ENCODE measurements at places on chromosomes 3 and 15. TPM values are rescaled to one million over a fixed set of nuclear protein-coding genes. Genes with fewer than 3 reads are reported as not detected.

DNA sequence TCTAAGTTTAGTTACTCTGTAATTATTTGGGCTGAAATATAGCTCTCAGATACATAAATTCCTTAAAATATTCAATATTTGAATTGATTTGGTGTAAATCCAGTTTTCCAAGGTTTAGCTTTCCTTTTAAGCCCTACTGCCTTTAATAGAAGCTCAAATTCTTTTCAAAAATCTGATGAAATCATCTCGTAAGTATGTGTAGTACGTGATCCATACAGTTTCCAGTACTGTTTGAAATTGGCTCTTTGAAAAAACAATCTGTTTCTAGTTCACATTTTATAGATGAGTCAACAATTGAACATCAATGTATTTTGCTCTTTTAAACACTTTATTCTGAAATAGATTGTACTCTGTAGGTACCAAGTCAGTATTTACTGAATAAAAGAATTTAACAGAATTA, 84.2 kb downstream of the LRRC49 start:
- no peak for DNase-seq
- H3K27me3 ChIP-seq: no peaks in the 10 kb centered on the region
- no peaks in the 10 kb centered on the region for H3K36me3 ChIP-seq
- no peak overlapping the region for H3K27ac ChIP-seq

GRCh38 chr3:115806501-115806900, 183.2 kb downstream of the GAP43 start:
- no peaks in the 10 kb centered on the region for H3K27me3 ChIP-seq
- H3K27ac ChIP-seq: no peak overlapping the region
- H3K4me1 ChIP-seq: no peaks in the 10 kb centered on the region
- no peak for DNase-seq
- H3K36me3 ChIP-seq: no peaks in the 10 kb centered on the region
- H3K4me3 ChIP-seq: no peak overlapping the region

Gene CCDC191
- 1.8 TPM for polyA plus RNA-seq

DNA sequence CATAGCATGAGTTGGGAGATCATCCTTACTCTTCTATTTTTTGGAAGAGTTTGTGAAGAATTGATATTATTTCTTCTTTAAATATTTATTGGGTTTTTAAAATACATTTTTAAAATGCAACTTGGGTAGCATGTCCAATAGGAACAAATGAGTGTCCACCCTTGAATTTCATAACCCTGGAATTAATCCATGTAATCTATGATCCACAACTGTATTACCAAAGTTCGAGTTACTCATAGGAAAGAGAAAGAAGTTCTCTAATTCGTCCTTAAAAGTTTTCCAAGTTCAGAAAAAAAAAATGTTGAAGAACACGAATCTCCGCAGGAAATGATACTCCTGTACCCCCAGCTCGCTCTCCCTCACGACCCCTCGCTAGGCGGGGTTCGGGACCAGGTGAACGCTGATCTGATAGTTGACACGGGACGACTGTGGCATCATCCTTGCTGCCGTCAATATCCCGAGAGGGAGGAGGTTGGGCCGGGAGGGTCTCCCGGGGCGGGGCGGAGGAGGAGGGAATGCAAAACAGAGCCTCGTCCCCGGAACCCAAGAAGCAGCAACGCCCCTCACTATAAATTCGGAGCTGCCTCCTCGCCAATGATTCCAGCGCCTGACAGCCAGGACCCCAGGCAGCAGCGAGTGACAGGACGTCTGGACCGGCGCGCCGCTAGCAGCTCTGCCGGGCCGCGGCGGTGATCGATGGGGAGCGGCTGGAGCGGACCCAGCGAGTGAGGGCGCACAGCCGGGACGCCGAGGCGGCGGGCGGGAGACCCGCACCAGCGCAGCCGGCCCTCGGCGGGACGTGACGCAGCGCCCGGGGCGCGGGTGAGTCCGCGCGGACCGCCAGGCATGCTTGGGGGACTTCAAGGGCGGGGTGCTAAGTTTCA, at the start of gene AGTR1:
Gene AGTR1, plus strand, starts transcription at position 598 of the 884 bp plus-strand sequence. CDS start 43,133 bp downstream, outside the sequence.
- H3K4me1 ChIP-seq: no peaks in the 10 kb centered on the region
- peak within 1 kb of the TSS; percentile 21 for H3K4me3 ChIP-seq
- H3K27me3 ChIP-seq: peaks cover 9% of the 10 kb centered on the region
- DNase-seq: peak; percentile 55
- H3K27ac ChIP-seq: no peak within 1 kb of the TSS

GRCh38 chr15:48250640-48251076, 44.6 kb downstream of the SLC12A1 start:
- DNase-seq: peak; percentile 21
- no peaks in the 10 kb centered on the region for H3K36me3 ChIP-seq
- H3K4me1 ChIP-seq: no peaks in the 10 kb centered on the region
- no peak overlapping the region for H3K4me3 ChIP-seq
- H3K27me3 ChIP-seq: no peaks in the 10 kb centered on the region

DNA sequence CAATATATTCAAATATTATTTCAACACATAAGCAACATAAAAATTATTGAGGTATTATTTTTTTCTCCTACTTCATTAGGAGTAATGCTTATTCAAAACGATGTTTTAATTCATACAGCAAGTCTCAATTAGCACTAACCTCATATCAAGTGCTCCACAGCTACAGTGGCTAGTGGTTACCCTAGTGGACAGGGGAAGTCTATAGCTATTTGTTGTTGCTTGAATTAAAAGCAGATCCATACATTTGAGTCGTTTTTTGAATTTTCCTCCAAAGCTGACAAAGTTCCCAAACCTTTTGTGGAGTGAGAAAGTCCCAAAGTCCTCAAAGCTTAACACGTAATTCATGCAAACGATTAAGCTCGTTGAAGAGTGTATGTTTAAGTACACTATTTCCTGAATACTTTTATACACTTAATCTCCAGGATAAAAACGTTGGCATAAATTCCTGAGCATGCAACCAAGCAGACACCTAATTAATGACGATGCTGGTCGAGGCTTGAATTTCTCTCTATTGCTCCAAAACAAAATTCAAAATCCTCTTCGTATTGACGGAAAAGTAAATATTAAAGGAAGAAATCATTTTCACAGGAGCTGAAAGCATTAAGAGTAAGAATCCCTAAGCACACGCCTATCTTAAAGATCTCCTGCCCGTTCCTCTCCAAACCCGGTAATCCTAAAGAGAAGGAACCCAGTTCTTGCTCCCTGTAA, 985 bp downstream of the VPS13C start:
- peaks cover 5% of the 10 kb centered on the region for H3K36me3 ChIP-seq
- H3K27me3 ChIP-seq: no peaks in the 10 kb centered on the region
- DNase-seq: peak; percentile 22
- H3K4me3 ChIP-seq: peak overlapping the region; percentile 72
- H3K4me1 ChIP-seq: peaks cover 13% of the 10 kb centered on the region
- H3K27ac ChIP-seq: peak overlapping the region; percentile 96

DNA sequence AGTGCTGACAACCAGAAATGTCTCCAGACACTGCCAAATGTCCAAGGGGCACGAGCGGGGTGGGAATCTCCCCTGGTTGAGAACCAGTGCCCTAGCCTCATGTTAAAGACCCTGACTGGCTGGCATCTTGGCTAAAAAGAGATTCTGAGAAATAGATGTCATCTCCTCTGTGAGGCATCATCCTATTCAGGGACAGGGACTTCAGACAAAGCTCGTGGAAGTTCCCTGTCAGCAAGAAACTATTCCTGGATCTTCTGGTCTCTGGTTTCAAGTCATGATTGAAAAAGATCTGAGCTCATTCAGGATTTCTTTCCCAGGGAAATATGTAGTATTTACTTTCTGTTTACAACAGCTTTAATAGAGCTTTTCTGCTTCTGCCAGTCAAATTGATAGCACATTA, 10.8 kb downstream of the WDR5B start:
- peaks cover 3% of the 10 kb centered on the region for H3K36me3 ChIP-seq
- no peak for DNase-seq
- H3K4me1 ChIP-seq: no peaks in the 10 kb centered on the region
- H3K4me3 ChIP-seq: no peak overlapping the region
- no peaks in the 10 kb centered on the region for H3K27me3 ChIP-seq

DNA sequence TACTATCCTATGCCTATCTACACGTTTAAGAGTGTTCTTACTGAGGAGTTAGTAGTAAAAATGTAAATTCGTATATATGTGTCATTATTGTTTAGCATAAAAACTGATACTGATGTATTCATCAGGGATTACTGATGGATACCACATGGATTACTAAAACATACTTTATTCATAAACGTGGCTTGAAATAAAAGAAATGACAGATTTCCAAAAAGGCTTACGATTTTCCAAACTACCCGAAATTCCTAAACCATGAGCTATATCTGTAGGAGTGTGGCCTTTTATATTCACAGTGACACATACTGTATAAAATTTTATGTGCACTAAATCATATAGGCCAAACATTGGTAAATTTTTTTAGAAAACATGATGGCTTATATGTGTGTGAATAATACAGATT, 6.9 kb downstream of the TSC22D2 start:
- no peaks in the 10 kb centered on the region for H3K27me3 ChIP-seq
- H3K27ac ChIP-seq: no peak overlapping the region
- peaks cover 15% of the 10 kb centered on the region for H3K4me1 ChIP-seq
- no peak for DNase-seq
- no peak overlapping the region for H3K4me3 ChIP-seq

DNA sequence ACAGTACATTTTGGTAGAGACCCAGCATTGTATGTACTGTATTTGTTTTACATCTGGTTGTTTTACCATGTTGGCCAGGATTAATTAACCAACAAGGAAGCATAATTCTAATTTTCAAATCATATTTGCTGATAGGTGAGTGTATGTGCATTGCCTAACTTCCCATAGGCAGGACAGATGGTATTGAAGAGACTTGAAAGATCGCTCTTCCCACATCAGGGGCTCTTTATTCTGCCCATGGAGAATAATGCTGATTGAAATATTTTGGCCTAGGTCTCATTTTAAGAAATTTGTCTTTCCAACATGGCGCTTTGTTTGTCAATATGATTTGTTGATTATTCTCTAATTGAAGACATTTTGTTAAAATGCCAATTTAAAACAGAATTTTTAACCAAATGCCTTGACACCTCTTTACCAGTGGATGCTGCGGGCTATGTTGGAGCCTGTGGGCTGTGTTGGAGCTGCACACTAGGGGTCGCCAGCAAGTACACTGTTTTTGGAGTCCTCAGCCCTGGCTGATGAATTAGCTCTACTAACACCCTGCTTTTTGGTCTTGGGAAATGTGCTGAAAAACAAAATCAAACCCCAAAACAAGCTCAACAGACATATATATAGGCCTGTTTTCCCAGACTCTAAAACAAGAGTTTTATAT, 5.3 kb downstream of the P2RY12 start:
- H3K4me3 ChIP-seq: no peak overlapping the region
- no peaks in the 10 kb centered on the region for H3K36me3 ChIP-seq
- no peak for DNase-seq
- H3K27ac ChIP-seq: no peak overlapping the region
- H3K27me3 ChIP-seq: no peaks in the 10 kb centered on the region

GRCh38 chr3:71849681-71850080, 64.7 kb upstream of the PROK2 start:
- peaks cover 9% of the 10 kb centered on the region for H3K27me3 ChIP-seq
- no peaks in the 10 kb centered on the region for H3K4me1 ChIP-seq
- no peak overlapping the region for H3K4me3 ChIP-seq
- no peaks in the 10 kb centered on the region for H3K36me3 ChIP-seq
- no peak for DNase-seq
- H3K27ac ChIP-seq: no peak overlapping the region

Gene ETV5
- 4.3 TPM for polyA plus RNA-seq

Gene CCNDBP1
- 68.7 TPM for polyA plus RNA-seq

Gene NTRK3
- not detected for polyA plus RNA-seq

GRCh38 chr3:43389388-43390254, 103.3 kb downstream of the SNRK start:
- no peaks in the 10 kb centered on the region for H3K4me1 ChIP-seq
- no peaks in the 10 kb centered on the region for H3K36me3 ChIP-seq
- H3K27ac ChIP-seq: peak overlapping the region; percentile 14
- no peaks in the 10 kb centered on the region for H3K27me3 ChIP-seq
- DNase-seq: peak; percentile 10
- no peak overlapping the region for H3K4me3 ChIP-seq

GRCh38 chr3:52574056-52574965, 37.9 kb downstream of the UQCC5 start:
- H3K4me3 ChIP-seq: no peak overlapping the region
- DNase-seq: no peak
- no peaks in the 10 kb centered on the region for H3K27me3 ChIP-seq
- H3K36me3 ChIP-seq: peaks cover 7% of the 10 kb centered on the region
- H3K4me1 ChIP-seq: no peaks in the 10 kb centered on the region
- no peak overlapping the region for H3K27ac ChIP-seq

- peaks cover 14% of the 10 kb centered on the region for H3K27me3 ChIP-seq
- peaks cover 38% of the 10 kb centered on the region for H3K36me3 ChIP-seq
- H3K27ac ChIP-seq: no peak overlapping the region
- DNase-seq: no peak
Measured at GRCh38 chr15:64156652-64157331, 5.3 kb downstream of the SNX22 start.

Gene IL5RA
- polyA plus RNA-seq: not detected

- no peak overlapping the region for H3K27ac ChIP-seq
- no peaks in the 10 kb centered on the region for H3K36me3 ChIP-seq
- no peak overlapping the region for H3K4me3 ChIP-seq
- DNase-seq: no peak
- no peaks in the 10 kb centered on the region for H3K4me1 ChIP-seq
Measured at GRCh38 chr3:59798372-59799086, 748.7 kb upstream of the CFAP20DC start.

Data from small intestine (tissue), 16 donors.